ENCODE measurements at places on chromosomes 2 and 18.

GRCh38 chr2:144162652-144163051, 357.3 kb downstream of the ZEB2 start:
- peak; percentile 57 for DNase-seq

- DNase-seq, result no peak
Observed at GRCh38 chr18:60082790-60083189, 183.0 kb downstream of the PMAIP1 start.

GRCh38 chr2:20674974-20675679, 8.2 kb downstream of the GDF7 start:
- no peak for DNase-seq

DNA sequence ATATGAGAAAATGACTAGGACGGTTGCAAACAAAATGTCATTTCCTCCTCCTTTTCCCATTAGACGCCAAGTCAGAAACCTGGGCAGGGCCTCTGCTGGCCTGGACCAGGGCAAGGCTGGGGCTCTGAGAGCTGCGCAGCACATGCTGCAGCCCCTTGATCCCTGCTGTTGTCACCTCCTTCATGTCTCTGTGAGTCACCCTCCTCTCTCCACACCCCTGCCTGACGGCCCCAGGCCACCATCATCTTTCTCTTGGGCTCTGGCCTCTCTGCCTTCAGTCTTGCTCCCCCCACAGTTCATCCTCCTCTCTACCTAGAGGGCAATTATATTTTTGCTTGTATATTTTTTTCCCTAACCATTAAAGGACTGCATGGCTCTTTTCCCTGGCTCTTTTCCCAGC, 10.0 kb downstream of the FLACC1 start:
- no peak for DNase-seq

DNA sequence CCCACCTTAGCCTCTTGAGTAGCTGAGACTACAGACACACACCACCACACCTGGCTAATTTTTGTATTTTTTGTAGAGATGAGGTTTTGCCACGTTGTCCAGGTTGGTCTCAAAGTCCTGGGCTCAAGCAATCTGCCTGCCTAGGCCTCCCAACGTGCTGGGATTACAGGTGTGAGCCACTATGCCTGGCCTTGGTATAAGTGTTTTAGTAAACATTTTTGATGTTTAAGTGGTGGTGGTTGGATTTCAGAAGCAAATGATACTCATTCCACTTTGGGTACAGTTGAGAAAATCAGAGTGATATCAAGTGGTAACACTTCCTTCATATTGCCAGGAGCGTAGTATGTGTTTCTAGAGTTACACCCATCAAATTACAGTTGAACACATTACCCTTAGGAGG, 25.4 kb downstream of the ACADL start:
- no peak for DNase-seq

DNA sequence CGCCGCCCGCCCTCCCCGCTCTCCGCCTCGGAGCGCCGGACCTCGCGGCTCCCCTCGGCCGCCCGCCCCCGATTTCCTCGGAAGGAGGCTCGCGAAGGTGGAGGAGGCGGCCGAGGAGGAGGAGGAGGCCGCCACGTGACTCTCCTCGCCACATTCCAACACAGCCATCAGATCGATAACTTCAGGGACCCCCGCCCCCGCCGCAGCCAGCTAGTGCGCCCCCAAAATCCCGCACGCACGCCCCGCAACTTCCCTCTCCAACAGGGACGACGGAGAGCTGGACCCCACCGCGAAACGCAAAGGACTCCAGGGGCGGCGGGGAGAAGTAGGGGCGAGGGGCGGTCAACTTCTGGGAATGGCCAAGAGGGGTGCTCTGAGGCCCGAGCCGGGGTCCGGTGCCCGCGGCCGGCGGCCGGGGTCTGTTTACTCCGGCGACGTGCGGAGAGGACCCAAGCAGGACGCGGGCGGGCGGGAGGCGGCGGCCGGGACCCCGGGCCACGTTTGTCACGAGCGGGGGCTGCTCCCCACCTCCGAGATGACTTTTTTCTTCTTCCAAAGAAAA, 2.0 kb downstream of the ZNF521 start:
- DNase-seq, result no peak

DNA sequence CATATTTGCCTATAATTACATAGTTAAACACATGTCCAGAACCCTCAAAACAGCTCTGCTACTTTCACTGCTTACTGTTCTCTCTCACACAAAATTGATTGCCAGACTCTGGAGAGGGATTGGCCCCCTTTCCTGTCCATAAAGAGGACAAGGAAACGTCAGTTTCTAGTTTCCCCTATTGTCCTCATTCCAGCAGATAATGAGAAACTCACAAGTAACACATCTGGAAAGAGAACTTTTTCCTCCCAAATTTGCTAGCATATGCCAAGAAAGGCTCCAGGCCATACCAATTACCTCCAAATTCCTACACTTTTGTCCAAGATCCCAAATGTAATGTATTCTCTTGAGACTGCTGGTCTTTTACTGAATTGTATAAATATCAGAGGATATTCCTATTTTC, 200.5 kb downstream of the EXOC6B start:
- DNase-seq, result no peak

GRCh38 chr2:127542231-127542630, 6.7 kb downstream of the MYO7B start:
- no peak for DNase-seq

DNA sequence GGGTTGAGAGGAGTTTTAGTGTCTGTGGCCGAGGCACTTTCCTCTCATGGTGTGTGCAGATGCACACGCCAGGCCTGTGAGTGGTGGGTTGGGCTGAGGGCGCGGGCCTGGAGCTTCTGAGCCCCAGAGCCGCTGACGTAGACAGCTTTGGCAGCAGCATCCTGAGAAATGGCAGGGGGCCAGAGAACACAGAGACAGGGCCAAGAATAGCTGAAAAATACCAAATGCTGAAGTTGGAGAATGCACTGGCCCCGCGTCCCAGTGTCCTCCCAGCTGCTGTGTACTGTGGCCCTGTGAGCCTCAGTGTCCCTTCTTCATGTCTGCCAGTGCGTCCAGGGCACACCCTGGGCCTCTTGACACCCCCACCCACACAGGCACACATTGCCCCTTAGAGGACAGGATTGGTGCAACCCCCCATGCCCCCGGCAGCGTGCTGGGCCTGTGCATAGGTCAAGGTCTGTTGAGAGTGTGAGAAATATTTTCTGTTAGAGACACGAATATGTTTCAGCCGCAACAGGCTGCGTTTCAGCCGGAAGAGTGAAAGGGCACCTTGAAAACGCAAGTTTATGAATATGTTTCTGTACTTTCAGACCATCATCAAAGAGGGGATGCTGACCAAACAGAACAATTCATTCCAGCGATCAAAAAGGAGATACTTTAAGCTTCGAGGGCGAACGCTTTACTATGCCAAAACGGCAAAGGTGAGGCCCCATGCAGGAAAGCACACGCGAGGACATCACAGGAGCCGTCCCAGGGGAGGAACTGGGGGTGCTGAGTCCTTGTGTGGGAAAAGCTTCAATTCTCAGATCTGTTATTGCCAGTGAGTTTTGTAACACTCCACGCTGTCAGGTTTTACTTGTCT, 33.6 kb downstream of the DGKD start:
- DNase-seq, result no peak
